ENCODE measurements at places on chromosomes 1 and 21.

GRCh38 chr1:202012544-202013478, 2.4 kb downstream of the ELF3 start:
- no peak for DNase-seq

DNA sequence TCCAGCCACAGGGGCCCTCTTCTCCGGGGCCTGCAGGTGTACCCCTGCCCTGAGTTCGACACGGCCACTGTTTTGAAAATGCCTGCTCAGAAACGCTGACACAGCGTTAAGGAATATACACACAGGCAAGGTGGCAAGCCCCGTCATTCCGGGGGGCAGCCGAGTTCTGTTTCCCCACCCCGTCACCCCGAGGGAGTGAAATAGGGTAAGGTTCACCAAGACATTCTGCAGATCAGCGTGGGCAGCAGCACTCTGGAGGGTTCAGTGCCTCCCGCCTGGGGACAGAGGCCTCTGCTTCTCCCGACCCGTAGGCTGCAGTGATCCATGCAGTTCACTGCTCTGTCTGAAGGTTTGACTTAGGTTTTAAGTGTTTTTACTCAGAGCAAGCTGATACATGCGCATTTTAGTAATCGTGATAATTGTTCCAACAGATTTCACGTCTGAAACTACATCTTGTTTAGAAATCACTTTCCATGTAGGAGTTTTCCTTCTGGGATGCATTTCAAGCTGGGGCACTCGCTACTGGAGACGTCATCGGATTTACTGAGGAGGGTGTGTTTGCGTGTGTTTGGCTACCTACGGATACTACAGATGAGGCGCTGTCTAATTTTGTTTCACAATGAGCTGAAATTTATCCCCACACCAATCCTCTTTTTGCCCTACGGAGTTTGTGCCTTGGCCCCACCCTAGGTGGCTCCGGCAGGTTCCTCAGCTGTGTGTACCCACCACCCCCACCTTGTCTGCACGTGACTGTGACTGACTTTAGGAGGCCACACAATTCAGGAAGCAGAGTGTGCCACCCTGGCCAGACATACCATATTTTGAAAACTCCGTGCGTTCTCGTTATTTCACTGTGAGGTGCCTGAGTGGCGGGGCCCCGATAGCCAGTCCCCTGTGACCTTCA, 63.5 kb downstream of the AGPAT3 start:
- no peak for DNase-seq

DNA sequence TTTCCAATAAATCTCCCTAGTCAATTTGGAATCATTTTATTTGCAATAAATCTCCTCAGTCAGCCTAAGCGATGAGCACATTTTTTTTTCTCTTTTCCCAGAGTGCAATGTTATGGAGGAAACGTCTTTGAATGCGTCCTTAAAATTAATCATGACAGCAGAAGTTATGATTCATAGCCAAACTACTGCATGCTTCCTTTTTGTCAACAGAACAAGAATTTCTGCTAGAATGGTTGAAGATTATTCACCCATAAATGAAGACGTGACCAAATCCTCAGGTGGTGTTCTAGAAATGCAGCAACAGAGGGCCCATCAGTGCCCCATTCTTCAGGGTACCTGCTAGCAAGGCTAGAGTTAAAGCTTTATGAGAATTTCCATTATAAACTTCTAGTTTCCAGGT, 407.9 kb upstream of the PKN2 start:
- DNase-seq, result no peak

DNA sequence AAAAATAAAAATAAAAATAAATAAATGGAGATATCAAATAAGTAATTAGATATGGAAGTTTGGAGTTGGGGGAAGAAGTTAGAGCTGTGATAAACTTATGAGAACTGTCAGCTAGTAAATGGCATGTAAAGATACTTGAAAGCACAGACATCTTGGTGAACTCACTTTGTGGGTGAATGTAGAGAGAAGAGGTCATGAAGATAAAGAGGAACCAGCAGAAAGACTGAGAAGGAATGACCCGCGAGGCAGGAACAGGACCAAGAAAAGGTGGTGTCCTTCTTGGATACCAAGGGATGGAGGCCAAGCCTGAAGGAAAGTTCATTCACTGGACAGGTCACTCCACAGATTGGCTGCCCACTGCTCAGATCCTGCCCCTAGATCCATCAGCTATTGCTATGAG, 4.7 kb upstream of the CAPZB start:
- no peak for DNase-seq

DNA sequence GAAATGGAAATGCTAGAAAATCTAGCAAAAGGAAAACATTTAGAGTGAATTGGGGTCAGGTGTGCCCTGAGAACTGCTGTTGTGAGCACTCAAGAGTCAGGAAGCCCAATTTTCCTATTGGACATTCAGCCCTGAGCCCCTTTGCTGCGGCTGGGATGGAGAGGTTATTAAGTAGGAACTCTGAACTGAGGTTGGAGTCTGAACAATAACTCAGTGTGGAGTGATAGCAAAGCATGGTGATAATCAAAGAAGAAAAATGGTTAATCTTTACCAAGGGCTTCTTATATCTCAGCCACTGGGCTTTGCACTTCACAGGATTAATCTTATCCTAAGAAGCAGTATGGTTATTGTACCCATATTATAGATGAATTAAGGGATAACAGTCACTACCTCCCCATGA, 52.0 kb downstream of the TMCO4 start:
- DNase-seq, result no peak

DNA sequence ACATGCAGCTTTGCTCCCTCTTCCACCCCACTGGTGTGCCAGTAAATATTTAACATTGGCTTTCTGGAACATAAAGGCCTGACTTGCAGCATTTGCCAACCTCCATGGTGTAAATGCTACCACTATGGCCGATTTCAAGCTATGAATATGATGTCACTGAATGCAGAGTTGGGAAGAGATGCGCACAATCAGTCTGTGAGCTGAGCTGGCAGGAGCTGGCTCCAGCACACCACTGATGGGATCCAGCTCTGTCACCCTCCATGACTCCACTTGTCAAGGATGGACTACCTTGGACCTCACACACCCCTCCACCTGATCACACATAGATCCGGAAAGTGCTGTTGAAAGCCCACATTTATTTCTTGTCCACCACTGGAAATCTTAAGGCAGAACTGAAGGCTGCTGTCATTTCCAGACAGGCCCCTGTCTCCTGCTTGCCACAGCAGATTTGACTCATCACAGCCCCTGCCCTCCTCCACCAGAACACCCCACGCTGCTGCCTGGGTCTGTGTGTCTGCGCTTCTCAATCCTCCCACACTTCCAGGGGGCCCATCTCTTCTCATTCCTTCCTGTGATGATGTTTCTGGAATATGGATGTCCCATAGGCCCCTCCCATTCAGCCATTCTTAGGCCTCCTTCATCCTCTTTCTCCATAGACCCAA, 82.2 kb upstream of the BCAR3 start:
- DNase-seq, result no peak

GRCh38 chr1:237105826-237106225, 63.8 kb downstream of the RYR2 start:
- no peak for DNase-seq

Data from stimulated activated naive CD4-positive, alpha-beta T cell (primary cell).